ENCODE measurements at places on chromosomes 2 and 18. TPM values are rescaled to one million over a fixed set of nuclear protein-coding genes. Genes with fewer than 3 reads are reported as not detected.

Gene STON1
- total RNA-seq = 5.8 TPM

Gene INSIG2
- 14.9 TPM for total RNA-seq

Gene HTR2B
- not detected for total RNA-seq

Gene PSMA8
- not detected for total RNA-seq

Gene UGT1A4
- total RNA-seq = 2.6 TPM

Gene EMILIN1
- total RNA-seq = 6.9 TPM

Gene ASPRV1
- 389 TPM for total RNA-seq

Gene MAP2
- 52.0 TPM for total RNA-seq

GRCh38 chr2:219789476-219789875 lies 162.0 kb downstream of the SLC4A3 start:
- no peak for DNase-seq

DNA sequence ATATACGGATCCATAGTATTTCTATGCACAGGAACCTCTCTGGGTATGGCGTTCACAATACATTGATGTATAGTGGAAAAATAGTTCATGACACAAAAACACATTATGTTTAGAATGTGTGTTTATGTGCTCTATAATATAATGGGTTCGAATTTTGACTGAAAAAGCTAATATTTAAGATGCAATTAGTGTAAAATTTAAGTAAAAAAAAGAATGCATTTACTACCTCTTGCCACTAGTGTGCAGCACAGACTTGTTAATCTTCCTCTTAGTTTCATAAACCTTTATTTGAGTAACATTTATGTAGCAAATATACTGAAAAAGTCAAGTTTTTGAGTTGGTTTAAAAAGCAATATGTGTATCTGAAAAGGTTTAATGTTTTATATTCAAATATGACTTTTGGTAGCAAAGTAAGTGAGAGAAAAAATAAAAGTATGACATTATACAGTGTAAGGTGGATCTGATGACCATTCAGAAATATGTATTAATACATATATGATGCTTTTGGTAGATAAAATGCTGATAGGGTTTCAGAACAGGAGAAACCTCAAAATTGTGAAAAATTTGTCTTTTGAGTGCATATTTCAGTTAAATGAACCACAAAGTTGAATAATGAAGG lies 49.4 kb downstream of the CCDC102B start:
- no peak for DNase-seq

GRCh38 chr2:70241340-70241739 lies 7.1 kb downstream of the TIA1 start:
- DNase-seq = no peak

- no peak for DNase-seq
Measured at GRCh38 chr18:52394602-52395001, 54.6 kb downstream of the DCC start.

DNA sequence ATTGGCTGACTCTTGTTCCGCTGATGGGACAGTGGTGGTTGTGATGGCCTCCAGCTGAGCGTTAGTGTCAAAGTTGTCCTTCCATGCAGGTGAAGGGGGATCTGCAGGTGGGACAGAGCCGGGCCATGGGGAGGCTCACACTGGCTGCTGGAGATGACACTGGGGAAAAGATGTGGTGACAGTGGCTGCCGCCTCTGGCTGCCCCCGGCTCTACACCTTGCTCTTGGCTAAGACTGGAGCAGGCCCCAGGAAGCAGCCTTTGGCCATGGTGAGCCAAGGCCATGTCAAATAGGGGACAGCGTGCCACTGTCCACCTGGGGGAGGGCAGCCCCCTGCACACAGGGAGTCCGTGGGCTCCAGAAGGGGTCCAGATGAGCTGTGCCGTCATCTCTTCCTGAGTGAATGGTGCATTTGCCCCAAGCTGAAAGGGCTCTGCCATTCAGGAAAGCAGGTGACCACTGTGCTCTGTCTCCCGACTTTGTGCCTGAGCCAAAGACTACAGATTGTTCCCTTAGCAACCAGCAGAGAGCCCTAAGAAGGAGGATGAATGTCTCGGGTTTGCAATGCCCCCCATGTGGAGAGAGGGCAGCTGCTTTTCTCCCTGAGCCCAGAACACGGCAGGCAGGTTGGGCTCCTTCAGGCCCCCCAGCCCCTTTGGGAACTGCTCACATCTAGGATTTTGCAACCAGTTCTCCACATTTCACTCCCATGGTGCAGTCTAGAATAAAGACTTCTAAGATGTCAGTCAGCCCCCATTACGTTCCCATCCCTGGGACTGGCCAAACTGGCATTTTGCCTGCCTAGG lies 79.1 kb upstream of the BCL2L11 start:
- no peak for DNase-seq

GRCh38 chr2:71465356-71465755 lies 12.0 kb downstream of the DYSF start:
- no peak for DNase-seq

- no peak for DNase-seq
Measured at GRCh38 chr2:220445429-220446105, 818.1 kb downstream of the SLC4A3 start.

DNA sequence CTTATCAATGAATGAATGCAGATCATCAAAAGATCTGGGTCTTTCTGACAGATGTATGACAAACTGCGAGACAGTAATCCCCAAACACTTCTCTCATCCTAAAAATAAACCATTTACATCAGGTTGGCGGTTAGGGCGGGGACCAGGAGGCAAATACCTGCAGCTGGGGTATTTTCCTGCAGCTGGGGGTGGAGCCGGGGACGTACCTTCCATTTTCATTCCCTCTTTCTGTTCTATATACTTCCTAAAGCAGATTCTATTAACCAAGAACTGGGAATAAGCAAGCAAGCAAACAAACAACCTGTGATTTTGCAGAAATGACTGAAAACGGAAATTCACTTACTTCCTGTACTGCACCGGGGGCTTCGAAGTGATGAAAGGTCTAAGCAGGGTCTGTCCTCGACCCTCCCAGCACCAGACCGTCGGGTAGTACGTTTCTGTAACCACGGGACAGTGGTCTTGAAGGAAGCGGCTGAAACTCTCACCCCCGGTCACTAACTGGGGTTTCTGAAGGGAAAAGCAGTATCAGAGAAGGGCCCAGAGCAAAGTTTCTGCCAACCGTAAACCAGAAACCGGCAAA lies 1.2 kb downstream of the ABHD3 start:
- DNase-seq = no peak

GRCh38 chr2:236173036-236173728 lies 5.0 kb upstream of the GBX2 start:
- no peak for DNase-seq

GRCh38 chr2:16350211-16350610 lies 315.4 kb downstream of the CYRIA start:
- DNase-seq = no peak

- no peak for DNase-seq
Measured at GRCh38 chr2:51795248-51795888, 763.4 kb upstream of the NRXN1 start.

DNA sequence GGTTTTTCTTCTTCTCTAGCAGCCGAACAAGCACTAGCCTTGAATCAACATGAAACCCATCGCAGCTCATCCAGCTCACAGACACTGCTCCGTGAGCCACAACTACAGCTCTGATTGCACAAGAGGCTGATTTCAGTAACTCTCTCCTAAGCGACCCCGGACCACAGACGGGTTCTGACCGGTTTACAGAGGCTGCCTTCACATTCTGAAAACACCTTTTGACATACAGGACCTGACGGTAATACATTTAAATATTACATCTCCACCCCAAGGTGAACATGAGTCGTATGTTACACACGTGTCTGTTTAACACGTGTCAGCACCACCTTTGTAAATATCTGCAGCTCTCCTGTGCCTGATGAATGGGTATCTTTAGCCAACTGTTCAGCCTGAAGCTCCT lies 120.7 kb downstream of the TMEM18 start:
- DNase-seq = no peak

- DNase-seq = no peak
Measured at GRCh38 chr2:229675569-229675968, 38.8 kb downstream of the DNER start.

- no peak for DNase-seq
Measured at GRCh38 chr2:138277062-138277461, 224.5 kb upstream of the SPOPL start.

- no peak for DNase-seq
Measured at GRCh38 chr2:79512442-79513401, at the start of gene CTNNA2. CTNNA2 (plus strand) TSS chr2:79513051.

DNA sequence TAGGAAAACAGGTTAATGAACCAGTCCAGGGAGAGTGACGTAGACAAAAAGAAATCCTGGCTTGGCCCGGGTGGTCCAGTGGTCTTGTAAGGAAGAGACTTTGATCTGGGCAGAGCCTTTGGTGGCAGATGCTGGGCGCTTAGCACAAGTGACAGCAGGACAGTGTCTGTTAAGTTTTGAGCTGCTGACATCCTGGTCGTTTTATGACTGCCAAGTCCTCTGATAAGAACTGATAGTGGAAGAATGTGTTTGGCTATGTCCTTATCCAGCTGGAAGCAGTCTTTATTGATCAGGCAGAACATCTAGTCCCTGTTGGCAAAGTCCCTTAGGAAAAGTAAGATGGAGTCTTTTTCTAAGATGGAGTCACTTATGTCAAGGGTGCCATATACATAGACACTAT lies 27.4 kb upstream of the ZNF407 start:
- DNase-seq = no peak

DNA sequence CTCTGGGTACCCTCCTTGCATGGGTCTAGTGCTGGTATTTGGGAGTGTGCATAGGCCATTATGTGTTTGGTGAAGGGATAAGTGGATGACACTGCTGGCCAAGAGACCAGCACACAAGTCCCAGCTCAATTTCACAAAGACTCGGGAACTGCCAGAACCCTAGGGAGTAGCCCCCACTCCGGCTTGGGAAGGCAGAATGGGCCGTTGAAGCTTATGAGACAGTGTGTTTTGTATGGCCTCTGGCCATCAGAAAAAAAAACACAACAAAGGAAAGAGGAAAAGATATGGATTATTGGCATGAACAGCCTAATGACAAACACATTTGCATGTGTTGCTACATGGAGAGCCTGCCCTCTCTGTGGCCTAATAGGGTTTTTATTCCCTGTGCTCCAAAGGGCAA lies 144.2 kb downstream of the TTC32 start:
- DNase-seq = no peak

DNA sequence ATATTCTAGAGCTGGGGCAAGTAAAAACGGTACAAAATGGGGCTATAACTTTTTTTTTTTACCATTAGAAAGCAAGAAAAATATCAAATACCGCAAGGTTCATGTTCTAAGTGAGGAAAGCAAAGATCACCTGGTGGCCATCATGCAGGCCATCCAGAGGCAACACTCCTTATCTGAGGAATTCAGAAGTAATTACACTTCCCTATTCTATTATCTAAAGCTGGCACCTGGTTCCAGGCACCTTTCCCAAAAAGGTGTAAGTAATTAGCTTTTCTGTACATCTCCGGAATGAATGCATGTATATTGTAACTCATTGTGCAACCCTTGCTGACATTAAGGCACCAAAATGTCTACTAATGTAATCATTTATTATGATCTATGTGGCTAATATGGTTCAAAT lies 152.5 kb upstream of the GYPC start:
- DNase-seq = no peak

DNA sequence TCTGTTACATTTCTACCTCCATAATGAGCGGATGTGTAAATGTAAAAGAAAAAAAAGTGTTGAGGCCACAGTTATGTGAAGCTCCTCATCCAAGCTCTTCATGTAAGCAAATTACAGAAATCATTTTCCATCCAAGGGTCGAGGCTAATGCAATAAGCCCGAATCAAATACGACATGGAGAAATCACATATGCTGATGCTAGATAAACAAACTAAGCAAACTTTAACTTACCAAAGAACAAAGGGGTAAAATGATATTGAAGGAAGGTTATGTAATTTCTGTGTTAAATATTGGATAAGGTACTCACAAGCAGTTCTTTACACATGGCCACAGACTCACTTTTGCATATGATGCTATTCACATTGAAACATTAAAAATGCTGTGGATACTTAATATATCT lies 310.2 kb upstream of the ID2 start:
- no peak for DNase-seq

- no peak for DNase-seq
Measured at GRCh38 chr2:150473767-150474166, 13.7 kb downstream of the RND3 start.

- DNase-seq = no peak
Measured at GRCh38 chr2:58484629-58485028, 243.5 kb upstream of the FANCL start.

DNA sequence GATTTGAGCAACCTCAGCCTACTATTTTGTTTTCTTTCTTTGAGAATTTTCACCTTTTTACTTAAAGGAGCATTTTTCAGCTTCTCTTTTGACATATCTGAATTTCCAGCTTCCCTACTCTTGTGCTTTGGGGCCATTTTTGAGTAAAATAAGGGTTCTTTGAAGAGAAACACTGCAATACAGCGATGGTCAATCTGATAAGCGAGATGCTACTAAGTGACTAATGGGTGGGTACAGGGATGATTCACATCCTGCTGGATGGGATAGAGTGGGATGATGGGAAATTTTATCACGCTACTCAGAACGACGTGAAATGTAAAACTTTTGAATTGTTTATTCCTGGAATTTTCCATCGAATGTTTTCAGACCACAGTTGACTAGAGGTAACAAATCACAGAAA lies 211.5 kb downstream of the TMEM247 start:
- DNase-seq = no peak

- DNase-seq = no peak
Measured at GRCh38 chr18:6591491-6591890, 138.0 kb upstream of the ARHGAP28 start.

Data from suprapubic skin (tissue), 4 donors.